Vagina (tissue), 2 donors: ENCODE measurements at places on chromosomes 7 and 10.
A peak's percentile ranks its signal among the peaks of the same experiment; 100 is the strongest.

GRCh38 chr10:73814896-73815718 is 3.7 kb upstream of the NDST2 start:
- no peak for DNase-seq

DNA sequence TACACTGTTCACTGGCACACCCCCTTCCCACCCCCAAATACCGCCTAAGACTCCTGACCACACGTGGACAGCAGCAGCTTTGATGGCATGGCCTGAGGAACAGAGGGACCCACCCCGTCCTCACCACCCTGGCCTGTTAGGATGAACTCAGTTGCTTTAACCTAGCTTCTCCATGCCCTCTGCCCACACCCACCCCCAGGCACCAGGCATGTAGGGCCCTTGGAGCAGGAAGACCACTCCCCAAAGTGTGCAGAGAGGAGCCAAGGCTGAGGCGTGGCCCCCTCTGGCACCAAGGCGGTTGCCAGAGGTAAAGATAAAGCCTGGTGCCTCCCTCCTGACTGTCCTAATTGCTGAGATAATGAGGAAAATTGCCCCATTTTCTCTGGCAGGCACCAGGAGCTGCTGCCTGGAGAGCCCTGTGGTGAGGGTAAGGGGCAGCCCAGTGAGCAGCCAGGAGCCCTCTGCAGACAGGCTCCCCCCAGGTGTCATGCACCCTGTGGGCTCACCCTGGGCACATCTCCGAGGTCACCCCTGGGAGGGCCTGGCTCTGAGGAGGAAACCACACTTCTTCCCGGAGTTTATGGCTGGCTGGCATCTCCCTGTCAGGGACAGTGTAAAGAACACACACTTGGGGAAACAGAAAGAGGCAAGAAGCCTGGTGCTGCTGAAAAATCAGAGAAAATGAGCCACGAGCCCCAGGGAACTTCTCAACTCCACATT is 47.7 kb downstream of the LRRC20 start:
- no peak for DNase-seq

- no peak for DNase-seq
Observed at GRCh38 chr10:63593576-63593975, 72.4 kb downstream of the REEP3 start.

DNA sequence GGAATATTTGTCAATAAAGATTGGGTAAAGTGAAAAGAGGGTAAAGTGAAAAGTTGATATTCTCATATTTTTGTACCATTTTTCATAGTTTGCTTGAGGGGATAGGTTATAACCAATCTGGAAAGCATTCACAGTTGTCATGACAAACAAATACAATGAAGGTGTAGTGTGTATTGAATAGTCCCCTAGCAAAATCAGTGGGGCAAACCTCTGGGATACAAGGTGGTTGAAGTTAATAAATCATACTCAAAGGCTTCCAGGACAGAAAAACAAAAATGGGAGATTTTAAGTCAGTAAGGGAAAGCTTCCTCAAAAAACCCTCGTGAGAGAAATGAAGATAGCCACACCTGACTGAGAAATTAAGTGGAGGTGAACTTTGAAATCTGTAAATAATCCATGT is 39.4 kb downstream of the PHTF2 start:
- no peak for DNase-seq

GRCh38 chr7:28533267-28533666 is 120.9 kb downstream of the CREB5 start:
- no peak for DNase-seq

- DNase-seq, result no peak
Observed at GRCh38 chr7:106239406-106239805, 45.4 kb downstream of the NAMPT start.

GRCh38 chr7:142863891-142864685 is 9.2 kb downstream of the EPHB6 start:
- DNase-seq, result no peak

DNA sequence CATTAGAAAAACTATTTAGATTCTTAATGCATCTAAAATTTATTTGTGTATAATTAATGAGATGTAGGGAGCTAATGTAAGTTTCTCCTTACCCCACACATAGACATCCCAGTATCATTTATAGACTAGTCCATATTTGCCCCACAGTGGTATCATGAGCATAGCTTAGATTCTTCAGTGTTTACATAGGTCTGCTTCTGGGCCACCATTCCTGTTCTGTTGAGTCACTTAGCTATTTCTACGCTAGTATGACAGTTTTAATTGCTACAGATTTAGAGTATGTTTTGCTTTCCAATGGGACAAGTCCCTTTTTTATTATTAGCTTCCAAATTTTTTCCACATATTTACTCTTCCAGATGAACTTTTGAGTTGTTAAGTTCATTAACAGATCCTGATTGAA is 69.4 kb downstream of the MCMBP start:
- DNase-seq, result no peak

DNA sequence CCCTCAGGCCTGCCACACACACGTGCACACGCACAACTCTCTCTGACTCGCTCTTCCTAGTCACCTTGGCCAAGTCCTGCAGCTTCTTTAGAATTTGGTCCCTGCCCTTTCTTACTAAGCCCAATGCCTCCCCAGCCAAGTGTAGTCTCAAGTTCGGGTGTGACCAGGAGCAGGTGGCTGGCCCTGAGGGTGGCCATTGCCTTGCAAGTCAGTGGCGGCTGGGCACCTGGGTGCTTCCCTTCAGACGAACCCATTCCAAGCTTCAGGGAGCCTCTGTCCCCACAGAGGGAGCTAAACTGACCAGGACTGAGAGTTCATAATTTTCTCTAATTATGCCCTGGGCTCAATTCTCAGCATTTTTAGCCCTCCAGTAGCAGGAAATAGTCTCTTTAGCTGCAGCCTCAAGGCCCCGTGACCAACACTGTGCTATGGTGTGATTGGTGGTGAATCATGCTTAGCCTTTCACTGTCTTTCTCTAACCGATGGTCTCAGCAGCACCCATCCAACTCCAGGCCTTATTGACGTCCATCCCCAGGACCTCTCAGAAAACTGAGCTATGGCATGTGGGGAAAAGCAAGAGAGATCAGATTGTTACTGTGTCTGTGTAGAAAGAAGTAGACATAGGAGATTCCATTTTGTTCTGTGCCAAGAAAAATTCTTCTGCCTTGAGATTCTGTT is 34.7 kb upstream of the FXYD4 start:
- no peak for DNase-seq

DNA sequence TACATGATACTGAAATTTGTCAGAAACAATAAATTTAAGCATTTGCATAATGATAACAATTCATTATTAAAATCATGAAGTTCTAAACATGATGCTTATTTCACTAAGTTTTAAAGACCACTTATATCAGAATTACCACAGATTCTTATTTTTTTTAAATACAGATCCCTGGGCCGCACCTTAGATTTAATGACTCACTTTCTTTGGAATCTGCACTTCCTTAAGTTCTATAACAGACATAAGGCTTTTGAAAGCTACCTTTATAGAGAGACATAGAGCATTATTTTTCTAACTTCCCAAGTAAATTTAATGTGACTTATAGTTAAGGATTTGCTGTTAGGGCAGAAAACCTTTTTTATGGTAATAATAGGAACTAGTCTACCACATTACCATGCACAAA is 214.9 kb downstream of the IPMK start:
- DNase-seq, result no peak

DNA sequence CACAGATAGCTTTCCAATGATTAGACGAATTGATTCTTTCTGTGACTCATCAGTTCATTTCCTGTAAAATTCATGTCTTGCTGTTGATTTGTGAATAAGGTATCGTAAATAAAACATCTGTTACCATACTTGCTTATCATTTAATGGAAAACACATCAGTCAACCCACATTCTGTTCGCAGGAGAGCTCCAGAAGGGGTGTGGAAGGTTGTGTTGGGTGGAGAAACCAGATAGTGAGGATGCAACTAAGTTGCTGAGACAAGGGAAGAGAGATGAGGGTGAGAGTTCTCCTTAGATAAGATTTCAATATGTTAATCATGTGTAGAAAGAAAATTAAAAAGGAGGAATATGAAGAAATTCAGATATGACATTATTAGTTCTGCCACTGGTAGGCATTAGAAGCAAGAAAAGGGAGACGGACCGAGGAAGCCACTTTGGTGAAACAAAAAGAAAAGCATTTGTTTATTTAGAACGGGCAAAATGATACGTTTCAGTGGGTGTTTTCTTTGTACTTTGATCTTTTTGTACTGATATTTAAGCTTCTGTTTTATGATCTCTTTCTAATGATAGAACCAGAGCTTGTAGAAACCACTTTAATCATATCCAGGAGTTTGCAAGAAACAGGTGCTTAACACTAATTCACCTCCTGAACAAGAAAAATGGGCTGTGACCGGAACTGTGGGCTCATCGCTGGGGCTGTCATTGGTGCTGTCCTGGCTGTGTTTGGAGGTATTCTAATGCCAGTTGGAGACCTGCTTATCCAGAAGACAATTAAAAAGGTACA is 7.8 kb downstream of the CD36 start:
- no peak for DNase-seq

DNA sequence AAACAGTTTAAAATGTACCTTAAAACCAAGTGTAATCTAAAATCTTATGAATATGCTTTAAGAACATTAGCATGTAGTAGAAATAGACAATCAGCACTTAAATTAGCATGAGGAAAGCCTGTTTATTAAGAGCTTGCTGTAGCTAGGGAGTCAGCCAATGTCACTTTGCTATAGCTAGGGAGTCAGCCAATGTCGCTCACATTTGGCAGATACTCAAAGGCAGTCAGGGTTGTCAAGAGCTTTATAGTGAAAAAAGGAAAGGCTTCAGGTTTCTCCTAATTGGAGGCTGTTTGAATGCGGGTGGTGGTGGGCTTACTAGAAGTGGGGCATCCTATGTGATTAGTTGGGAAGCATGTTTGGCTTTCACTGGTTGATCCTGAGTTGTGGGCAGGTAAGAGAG is 226.2 kb upstream of the DGKB start:
- DNase-seq, result no peak

DNA sequence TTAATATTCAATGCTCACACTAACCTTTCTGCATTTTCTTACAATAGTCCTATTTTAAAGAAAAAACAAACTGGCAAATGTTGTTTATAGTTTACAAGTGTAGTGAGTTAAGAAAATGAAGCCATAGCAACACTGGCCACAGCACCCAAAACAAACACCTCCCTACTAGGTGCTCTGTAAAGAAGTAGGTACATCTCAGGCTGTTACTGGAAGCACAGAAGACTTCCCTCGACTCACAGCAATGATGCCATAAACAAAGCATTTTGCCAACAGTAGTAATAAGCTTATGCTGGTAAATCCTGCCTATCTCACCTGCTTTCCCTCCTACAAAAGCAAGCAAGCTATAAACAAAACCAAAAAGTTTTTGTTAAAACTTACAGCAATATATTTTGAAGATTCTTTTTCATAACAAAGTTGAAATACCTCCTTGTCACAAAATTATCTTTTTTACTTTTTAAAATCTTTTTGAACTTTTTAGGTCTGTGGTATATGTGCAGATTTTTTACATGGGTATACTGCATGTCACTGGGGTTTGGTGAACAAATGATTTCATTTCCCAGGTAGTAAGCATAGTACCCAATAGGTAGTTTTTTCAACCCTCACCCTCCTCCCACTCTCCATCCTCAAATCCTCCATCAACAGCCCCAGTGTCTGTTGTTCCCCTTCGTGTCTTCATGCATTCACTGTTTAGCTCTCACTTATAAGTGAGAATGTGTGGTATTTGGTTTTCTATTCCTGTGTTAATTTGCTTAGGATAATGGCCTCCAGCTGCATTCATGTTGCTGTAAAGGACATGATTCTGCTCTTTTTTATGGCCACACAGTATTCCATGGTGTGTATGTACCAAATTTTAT is 28.4 kb downstream of the COA1 start:
- DNase-seq, result no peak

GRCh38 chr10:22607261-22607660 is 107.1 kb downstream of the PIP4K2A start:
- no peak for DNase-seq

GRCh38 chr7:101402081-101402779 is 39.6 kb downstream of the COL26A1 start:
- no peak for DNase-seq

GRCh38 chr7:105656922-105657521 is 75.7 kb upstream of the EFCAB10 start:
- no peak for DNase-seq

- no peak for DNase-seq
Observed at GRCh38 chr7:157080111-157080730, 58.5 kb upstream of the UBE3C start.

GRCh38 chr7:39894904-39895303 is 55.2 kb upstream of the CDK13 start:
- peak; percentile 43 for DNase-seq

DNA sequence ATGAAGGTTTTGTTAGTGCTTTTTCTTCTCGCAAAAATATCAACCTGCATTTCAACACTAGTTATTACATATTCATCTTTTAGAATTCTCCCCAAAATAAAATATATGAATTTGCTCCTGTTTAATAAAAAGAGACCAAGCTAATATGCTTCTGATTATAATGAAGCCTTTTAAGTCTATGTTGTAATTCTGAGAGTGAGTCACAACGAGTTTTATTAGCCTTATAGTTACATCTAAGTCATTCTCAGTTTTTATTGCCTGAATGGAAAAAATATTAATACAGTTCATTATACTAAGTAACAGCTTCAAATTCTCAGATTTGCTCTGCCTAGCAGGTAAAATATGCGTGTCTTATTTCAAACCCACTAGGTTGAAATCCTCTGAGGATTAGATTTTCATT is 152.4 kb upstream of the CELF2 start:
- DNase-seq, result no peak

DNA sequence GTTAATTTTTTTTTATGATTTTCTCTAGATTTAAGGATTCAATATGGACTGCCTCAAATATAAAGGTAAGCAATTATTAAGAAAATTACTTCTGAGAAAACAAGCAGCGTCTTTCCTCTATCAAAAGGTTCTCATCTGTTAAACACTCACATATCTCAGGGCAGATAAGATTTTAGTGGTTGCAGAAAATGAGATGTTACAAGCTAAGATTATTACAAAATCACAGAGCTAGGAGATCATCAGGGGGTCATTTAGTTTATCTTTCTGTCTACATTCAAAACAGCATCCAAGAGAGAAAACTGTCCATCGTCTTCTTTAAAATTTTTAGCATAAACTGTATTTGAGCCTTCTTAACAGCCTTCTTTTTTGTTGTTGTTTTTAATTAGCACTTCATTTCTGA is 29.1 kb upstream of the RHOBTB1 start:
- DNase-seq, result no peak

GRCh38 chr7:17209101-17209500 is 89.4 kb upstream of the AHR start:
- no peak for DNase-seq

GRCh38 chr10:69988094-69988493 is 64.6 kb upstream of the MACROH2A2 start:
- DNase-seq, result no peak

DNA sequence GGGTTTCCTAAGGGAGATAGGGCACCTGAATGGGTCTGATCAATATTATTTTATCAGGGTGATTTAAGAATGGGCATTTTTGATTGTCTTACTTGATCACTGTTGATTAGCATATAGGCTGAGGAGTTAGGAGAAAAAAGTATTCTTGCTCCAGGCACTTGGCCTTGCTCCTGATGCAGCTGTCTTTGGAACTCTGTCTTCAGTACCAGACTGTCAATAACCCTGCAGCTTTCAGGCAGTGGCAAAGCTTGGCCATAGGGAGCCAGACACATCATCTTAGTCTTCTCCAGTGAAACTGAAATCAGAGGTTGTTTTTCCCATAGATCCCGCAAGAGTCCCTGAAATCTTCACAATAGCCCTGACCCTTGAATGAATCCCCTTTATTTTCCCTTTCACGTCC is 47.2 kb downstream of the EXOC4 start:
- no peak for DNase-seq
